ENCODE measurements at places on chromosomes 2 and 18.

DNA sequence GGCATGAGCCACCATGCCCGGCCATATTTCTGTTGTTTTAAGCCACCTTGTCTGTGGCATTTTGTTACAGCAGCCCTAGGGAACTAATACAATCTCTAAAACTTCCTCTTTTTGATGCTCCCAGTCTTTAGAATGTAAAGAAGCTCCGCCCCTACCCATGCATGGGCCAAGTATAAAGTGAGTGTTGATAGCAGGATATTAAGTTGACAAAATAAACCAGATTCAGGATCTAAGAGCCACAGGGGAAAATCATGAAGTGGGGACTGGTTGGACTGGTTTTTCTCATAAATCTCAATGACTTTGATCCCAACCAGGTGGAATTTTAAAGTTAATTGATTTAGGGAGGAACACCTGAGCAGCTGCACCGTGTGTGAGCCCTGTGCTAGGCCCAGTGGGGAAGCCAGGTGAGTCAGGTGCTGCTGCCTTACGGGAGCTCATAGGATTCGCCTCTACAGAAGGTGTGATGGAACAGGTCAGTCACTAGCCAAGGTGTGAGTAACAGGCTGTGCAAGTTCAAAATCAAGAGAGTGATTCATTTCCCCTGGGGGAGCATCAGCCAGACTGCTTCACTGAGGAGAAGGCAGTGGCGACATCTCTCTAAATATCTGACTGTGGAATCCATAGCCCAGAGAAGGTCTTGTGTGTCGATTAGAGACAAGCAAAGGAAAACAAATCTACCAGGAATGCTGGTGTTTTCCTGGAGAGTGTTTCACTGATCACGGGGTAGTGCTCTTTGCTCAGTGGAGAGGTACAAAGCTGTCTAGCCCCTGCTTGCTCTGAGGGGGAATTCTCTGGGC lies 63.0 kb upstream of the MSH2 start:
- no peak for DNase-seq

DNA sequence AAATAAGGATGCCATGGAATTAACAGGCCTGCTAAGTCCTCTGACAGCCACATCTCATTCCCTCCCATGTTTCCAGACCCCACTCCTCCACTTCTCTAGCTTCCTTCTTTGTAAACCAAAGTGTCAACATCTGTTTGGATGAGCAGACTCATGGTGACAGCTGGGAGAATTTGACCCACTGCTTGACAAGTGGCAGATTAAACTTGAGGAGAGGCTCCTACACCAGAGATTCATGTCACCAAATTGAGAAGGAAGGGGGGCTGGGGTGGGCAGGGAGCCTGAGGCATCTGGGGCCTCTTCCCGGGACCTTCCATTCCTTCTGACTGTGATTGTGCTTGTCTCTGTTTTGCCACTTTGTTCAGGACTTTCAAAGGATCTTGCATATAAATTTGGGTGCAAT lies 41.0 kb upstream of the IGFBP5 start:
- DNase-seq = no peak

GRCh38 chr2:138620431-138620830 lies 118.9 kb downstream of the SPOPL start:
- DNase-seq = no peak

DNA sequence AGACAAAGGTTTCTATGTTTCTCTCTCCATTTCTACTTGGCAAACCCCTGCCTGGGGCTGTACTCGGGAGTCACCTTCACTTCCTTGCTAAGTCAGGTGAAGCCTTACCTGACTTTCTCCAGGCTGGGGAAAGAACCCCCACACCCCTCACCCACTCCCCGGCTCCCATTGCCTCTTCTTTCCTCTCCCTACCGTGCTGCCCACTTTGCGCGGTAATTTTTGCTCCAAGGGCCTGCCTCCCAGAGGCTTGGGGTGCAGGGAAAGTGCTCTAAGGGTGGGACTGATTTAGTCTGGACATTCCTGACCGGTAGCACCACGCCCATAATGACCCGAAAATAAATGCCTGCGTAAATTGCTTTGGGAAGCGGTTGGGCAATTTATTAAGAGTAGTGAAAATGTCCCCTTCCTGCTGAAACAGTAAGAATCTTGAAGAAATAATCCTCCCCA lies 49.1 kb upstream of the ATP6V1B1 start:
- no peak for DNase-seq

DNA sequence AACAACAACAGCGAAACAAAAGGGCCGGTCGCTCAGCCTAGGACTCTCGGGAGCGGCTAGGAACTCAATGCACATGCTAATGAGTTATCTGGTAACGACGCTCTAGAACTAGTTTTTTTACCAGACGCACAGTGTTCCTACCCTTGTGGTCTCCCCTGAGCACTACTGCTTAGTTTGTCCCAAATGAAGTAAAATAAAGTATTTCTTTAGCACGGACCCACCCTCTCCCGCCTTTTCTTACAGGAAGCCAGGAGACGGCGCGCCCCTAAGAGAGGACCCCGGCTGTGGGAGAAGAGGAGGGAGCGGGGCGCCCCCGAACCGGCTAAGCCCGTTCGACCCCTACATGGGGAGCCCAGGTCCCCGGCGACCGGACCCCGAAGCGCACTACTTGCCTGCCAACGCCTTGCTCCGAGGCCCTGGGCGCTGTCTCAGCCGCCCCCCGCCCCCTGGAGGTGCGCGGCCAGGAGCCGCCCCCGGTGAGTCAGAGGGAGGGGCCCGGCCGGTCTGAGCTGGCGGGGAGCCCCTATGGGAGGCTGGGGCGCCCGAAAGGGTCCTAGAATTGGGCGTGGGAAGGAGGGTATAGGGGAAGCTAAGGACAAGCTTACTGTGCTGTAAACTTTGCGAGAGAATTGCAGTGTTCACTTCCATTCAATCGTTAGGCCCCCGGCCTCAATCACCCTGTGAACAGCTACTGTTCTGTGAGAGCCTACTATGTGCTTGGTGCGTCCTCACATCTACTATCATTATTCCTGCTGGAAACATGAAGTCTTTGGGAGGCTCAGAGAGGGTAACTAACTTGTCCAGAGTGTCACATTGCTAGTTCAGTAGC lies 3.6 kb upstream of the CAPG start:
- peak; percentile 49 for DNase-seq

DNA sequence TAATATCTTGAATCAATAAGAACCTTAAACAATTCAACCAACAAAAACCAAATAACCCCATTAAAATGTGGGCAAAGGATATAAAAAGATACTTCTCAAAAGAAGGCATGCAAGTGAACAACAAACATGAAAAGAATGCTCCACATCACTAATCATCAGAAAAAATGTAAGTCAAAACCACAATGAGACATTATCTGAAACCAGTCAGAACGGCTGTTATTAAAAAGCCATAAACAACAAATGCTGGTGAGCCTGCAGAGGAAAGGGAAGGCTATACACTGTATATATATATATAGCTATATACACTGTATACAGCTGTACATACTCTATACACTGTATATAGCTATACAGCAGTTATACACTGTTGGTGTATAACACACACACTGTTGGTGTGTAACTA lies 47.8 kb upstream of the GALNT13 start:
- no peak for DNase-seq

GRCh38 chr2:219249203-219249980 lies 3.7 kb upstream of the TUBA4B start:
- peak; percentile 49 for DNase-seq

DNA sequence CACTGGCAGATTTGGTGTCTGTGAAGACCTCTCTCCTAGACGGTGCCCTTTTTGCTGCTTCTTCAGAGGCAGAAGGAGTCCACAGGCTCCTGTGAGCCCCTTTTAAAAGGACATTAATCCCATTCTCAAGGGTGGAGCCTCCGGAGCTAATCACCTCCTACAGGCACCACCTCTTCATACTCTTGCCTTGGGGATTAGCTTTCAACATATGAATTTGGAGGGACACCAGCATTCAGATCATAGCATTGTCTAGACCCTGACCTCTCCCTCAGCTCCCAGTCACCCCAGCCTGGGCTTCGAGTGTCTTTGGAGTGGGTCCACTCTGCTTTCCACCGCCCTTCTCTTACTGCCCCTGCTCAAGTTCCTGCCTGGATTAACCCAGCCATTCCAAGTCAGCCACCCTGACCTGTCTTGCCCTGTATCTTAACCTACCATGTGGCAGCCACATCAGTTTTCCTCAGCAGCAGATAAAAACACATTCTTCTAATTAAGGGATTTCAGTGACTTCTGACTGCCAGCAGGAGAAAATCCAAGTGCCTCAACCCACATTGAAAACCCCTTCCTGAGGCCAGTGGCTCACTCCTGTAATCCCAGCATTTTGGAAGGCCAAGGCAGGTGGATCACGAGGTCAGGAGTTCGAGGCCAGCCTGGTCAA lies 6.1 kb upstream of the NCL start:
- DNase-seq = no peak

- DNase-seq = no peak
Measured at GRCh38 chr2:35510636-35511035, 844.9 kb upstream of the CRIM1 start.

DNA sequence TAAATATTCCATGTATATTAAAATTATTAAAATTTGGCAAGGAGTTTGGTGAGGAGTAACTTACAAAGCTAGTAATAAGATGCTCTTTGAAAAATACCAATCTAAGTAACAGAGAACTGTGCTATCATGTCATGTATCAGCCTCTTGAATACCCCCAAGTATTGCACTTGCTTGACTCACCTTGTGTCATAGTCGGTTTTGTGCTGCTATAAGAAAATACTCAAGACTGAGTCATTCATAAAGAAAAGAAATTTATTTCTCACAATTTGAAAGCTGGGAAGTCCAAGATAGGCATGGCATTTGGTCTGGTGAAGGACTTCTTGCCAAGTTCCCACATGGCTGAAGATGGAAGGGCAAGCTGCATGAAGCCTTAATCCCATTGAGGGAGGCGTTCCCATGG lies 179.2 kb downstream of the MEMO1 start:
- DNase-seq = no peak

DNA sequence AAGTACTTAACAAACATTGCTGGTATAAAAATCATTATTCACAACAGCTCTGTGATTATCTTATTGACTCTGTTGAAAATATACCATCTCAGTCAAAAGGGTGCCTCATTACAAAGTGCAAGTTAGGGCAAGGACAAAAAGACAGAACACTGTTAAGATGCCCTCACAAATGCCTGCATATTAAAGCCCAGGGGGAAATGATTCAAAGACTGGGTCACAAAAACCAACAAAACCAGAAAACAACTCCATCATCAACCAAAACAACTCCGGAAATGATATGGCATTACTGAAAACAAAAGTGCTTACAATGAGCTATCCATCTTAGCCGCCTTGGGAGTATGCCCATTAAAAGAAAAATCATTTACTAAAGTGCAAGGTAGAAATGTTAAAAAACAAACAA lies 9.9 kb downstream of the PLA2R1 start:
- DNase-seq = no peak

DNA sequence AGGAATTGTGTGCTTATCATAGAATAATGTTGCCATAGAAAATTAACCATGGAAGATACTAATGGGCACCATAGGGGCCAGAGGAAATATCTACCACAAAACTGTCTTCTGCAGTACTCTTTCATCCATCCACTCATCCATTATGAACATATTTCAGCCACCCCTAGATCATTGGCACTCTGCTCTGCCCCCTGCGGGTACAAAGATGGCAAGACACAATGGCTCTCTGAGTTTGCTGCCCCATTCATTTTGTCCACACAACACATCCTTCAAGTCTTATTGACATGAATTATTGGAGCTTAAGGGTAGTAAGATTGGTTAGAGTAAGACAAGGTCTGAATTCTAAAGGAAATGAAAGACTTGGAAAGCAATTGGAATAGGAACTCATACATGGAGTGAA lies 1224.7 kb upstream of the CELF4 start:
- DNase-seq = no peak

Measured in activated gamma-delta T cell treated with Interleukin-2 at 50 U/mL for 16 hours (primary cell).